ENCODE measurements at places on chromosomes 6 and 20. TPM values are rescaled to one million over a fixed set of nuclear protein-coding genes. Genes with fewer than 3 reads are reported as not detected.

Gene RBM38
- 69.0 TPM for total RNA-seq

Gene RAET1G
- not detected for total RNA-seq

Gene C6orf52
- 1.8 TPM for total RNA-seq

Gene TBPL1
- 39.8 TPM for total RNA-seq

Gene OTOR
- not detected for total RNA-seq

Gene ENPP1
- total RNA-seq: 30.8 TPM

Gene SOBP
- total RNA-seq: 6.6 TPM

Gene ZNF334
- 18.7 TPM for total RNA-seq

Gene RNF144B
- 8.2 TPM for total RNA-seq

Gene TUBB2B
- total RNA-seq: 627 TPM

Gene SLC22A16
- total RNA-seq: 0.34 TPM

Gene PRDM13
- total RNA-seq: 0.14 TPM

Gene FOXS1
- not detected for total RNA-seq

Gene COL9A3
- 123 TPM for total RNA-seq

Gene SNAP25
- 0.41 TPM for total RNA-seq

Gene CAGE1
- total RNA-seq: 0.11 TPM

Gene KCNQ5
- total RNA-seq: 2.0 TPM

Gene USP49
- total RNA-seq: 18.4 TPM

Gene GGTLC1
- not detected for total RNA-seq

Gene TCF15
- total RNA-seq: 3.8 TPM

Gene CDK5RAP1
- total RNA-seq: 52.8 TPM

Gene AHCY
- 401 TPM for total RNA-seq

Gene E2F1
- total RNA-seq: 34.2 TPM

Gene TRIM27
- total RNA-seq: 79.8 TPM

Gene FAM209A
- 0.28 TPM for total RNA-seq

Gene HLA-C
- total RNA-seq: 107 TPM

Gene SNAI1
- total RNA-seq: 7.9 TPM

Gene TMEM181
- 18.8 TPM for total RNA-seq

Gene RCAN2
- total RNA-seq: 3.9 TPM

Gene TRIM10
- total RNA-seq: 0.22 TPM

Gene PRPF6
- 79.4 TPM for total RNA-seq

Gene SULF2
- 37.5 TPM for total RNA-seq

Gene MYBL2
- 133 TPM for total RNA-seq

Gene MAVS
- total RNA-seq: 24.4 TPM

Gene FAM229B
- total RNA-seq: 19.7 TPM

Gene TTBK1
- total RNA-seq: 0.66 TPM

Gene RPL7L1
- total RNA-seq: 93.0 TPM

Gene C6orf15
- total RNA-seq: not detected

Gene ARHGAP18
- total RNA-seq: 4.6 TPM

Gene PHACTR2
- 72.6 TPM for total RNA-seq

Gene PTCRA
- not detected for total RNA-seq

Gene CCR6
- total RNA-seq: not detected

Gene CST3
- total RNA-seq: 68.5 TPM

Gene HTR1E
- 0.09 TPM for total RNA-seq

Gene VGLL2
- not detected for total RNA-seq

All from WTC11 (cell line).